ENCODE measurements at places on chromosomes 5 and 9. TPM values are rescaled to one million over a fixed set of nuclear protein-coding genes. Genes with fewer than 3 reads are reported as not detected.

PRRT1B gene
- not detected for total RNA-seq

DNA sequence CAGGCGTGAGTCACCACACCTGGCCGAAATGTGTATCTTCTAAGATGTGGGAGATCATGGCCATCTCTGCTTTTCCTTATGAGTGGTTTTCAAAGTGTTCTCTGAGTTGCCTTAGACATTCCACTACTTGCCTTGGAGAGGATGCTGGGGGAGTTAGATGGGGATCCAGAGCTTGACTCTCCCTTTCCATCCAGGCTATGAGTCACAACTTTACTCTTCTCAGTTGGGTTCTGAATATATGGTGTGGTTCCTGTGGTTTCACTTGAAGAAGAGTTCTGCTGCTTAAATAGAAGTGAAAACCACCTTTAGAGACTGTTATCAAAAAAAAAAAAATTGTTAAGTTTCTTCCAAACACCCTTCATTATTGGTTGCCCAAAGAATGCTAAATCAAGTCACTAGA, 217.6 kb downstream of the ZNF608 start:
- no peak for DNase-seq

- DNase-seq, result no peak
Observed at GRCh38 chr9:95029720-95030119, 287.8 kb downstream of the FANCC start.

DNA sequence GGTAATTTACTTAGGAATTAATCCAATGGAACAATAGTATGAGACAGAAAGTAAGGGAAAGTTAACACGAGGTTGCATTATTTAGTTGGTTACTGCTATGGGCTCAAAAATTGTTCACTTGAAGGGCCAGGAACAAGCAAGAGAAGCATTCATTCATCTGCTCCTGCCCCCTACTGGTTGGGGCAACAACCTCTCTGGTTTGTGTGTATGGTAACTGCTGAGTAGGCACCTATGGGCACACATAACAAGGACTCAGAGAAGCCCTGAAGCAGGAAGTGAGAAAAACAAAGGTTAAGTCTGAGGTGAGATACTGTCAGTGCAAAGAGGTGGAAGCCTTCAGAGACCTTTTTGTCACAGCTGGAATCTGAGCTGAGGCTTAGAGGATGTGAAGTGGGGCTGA, 34.4 kb upstream of the RANBP6 start:
- DNase-seq, result no peak

GRCh38 chr9:122172131-122172530, 12.4 kb downstream of the MORN5 start:
- no peak for DNase-seq

DNA sequence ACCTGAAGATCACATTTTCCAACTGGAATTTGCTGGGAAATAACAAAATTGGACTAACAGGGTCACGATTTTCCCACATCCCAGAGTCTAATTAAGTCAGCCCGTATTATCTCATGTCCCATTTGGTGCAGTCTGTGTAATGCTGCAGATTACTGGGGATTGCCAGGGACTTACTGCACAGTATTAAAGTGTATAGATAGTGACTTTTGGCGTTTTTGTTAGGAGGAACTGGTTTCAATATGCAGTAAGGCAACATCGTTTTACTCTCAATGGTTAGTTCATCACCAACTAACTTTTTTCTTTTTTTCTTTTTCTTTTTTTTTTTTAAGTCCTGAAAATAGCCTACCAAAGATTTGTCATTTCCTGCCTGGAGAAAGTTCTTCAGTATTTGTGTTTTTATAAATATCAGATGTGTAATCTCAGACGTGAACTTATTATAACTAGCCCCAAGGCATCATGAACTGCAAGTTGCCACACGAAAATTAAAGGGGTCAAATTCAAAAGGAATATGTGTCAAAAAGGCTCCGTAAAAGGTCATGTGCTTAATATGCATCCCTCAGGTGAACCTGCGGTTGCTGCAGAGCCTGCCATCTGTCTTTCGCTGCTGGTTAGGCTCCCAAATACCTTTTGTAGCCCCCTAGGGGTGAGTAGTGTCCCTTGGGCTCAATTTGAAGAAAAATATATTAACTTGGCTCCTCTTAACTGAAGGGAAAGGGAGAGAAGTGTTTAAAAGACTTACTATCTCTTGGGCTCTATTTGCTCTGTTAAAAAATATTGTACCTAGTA, 176.7 kb upstream of the ADAMTSL1 start:
- no peak for DNase-seq

- DNase-seq, result no peak
Observed at GRCh38 chr5:78377056-78377717, 16.8 kb downstream of the SCAMP1 start.

PCDHB4 gene
- total RNA-seq, result 2.3 TPM

- no peak for DNase-seq
Observed at GRCh38 chr5:90014420-90014819, 395.1 kb downstream of the CETN3 start.

DNA sequence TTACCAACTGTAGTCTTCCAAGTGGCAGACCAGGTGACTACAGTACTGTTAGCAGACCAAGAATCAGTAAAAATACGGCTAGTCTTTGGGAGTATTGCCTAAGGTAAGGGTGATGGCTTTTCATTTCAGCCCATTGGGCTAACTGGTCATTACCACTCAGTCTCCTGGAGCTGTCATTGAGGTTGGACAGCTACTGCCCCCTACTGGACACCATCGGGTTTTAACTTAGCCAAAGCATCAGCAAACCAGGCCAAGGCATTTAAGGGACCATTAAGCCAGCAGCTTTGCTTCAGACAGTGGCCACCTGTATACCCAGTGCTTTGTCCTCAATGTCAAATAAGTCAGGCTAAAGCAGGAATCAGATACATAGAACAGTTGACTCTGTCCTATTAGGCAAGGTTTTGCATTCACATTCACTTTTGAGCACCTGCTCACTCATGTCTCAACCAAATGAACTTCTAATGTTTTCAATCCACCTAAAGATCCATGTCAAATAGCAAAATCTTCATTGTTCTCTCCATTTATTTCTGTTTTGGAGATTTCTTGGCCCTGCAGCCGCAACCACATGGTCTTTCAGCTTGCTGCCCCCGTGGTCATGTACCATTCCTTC, 117.2 kb downstream of the INVS start:
- DNase-seq, result no peak

PCDHB11 gene
- 0.26 TPM for total RNA-seq

NR2F1-AS1 gene
- 1.6 TPM for total RNA-seq

FREM1 gene
- 0.09 TPM for total RNA-seq

DNA sequence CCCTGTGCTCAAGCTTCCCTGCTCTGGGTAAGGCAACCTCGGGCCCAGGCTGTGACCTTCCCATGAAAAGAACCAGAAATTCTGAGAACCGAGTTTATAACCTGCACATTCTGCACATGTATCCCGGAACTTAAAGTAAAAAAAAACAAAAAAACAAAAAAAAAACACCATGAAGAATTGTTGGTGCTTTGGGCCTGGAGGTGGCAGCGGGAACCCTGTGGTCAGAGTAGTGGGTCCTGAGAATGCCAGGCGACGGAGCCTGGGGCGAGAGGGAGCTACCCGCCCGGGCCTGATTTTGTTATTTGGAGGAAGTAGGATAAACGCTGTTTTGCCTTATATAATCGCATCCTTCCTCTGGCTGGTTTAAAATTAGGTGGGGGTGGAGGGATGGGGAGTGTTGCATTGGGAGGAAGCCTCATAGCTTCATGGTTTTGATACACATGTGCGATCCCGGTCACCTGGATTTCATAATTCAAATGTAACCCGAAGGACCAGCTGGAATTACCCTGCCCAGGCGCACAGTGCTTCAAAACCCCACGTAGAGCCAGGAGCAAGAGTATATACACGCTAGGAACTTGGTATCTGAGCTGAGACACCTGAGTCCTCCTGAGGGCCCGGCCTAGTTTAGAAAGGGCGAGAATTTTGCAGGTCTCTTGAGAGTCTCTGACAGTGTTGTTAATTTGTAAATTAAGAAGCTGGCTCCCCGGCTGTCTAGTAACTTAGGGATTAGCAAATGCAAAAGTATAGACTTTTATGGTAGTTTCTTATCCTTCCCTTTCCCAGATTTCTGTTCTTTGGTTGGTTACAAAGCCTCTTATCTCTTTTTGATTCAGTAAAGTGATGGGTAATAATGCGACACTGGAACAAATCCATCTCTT, 2.8 kb downstream of the MSX2 start:
- DNase-seq, result no peak

- no peak for DNase-seq
Observed at GRCh38 chr9:4297786-4298254, 2.0 kb downstream of the GLIS3 start.

SLC25A2 gene
- 0.95 TPM for total RNA-seq

- DNase-seq, result no peak
Observed at GRCh38 chr9:35258660-35259474, 97.1 kb downstream of the UNC13B start.

DNA sequence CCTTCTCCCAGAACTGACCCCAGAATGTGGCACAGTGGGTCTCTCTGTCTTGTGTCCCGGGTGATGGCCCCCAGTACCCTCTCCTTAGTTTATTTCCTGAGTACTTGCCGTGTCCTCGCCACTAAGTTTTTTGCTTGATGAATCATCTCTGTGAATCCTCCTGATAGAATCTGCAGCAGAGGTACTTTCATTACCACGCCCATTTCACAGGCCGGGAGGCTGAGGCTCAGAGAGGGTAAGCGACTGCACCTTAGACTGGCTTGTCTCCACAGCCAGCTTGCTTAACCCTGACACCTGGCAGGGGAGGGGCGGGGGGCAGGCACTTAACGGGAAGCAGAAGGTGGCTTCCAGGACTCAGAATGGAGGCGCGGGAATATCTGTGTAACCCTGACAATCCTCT, 7.9 kb upstream of the IER5L start:
- no peak for DNase-seq

ANKRD18A gene
- 1.9 TPM for total RNA-seq

DNA sequence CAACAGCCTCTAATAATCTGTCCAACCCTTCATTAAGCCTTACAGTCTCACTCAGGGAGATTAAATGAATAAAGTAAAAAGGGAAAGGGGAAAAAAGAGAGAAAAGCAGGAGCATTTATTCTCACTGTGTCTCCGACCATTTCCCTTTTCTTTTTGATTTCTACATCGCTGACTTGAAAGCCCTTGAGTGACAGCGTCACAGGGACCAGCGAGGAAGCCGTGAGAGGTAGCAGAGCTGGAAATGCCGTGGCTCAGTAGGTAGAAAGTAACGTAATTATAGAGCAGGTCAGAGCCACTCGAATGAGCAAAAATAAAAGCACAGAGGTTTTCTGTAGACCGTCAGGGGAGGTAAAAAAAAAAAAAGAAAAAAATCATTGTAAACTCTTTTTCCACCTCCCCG, 52.4 kb downstream of the ASS1 start:
- no peak for DNase-seq

DNA sequence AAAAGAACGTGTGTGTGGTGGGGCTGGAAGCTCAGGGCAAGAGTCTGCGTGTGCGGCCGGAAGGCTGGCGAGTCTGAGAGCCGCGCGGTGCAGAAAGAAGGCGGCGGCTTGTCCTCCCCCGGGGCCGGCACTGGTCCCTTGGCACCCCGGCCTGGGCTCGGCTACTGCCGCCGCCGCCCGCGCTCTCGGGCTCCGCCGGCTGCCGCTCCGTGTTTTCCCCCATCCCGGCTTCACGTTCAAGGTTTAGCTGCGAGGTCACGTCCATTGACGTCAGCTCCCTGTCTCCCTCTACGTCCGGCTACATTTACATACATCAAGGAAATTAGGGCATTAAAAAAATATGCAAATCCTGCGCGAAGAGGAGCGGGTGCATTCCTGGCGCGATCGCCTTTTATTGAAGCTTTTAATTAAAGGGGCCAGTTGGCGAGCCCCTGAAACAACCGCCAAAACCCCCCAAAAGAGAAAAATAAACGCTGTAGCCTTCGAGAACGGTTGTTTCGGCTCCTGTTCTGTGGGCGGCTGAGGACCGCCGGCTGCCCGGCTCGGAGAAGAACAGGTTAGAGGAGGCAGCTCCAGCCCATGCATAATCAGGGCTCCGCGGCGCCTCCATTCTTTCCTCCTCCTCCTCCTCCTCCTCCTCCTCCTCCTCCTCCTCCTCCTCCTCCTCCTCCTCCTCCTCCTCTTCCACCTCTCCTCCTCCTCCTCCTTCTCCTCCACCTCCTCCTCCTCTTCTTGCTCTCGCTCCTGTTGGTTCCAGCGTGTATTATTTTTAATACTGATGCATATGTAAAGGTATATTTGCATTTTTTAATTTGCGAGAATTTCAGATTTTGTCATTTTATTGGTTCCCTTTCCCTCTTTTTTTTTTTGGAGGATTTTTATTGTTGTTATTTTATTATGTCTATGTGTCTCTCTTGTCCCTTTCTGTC, 207.0 kb downstream of the MEF2C start:
- no peak for DNase-seq

- no peak for DNase-seq
Observed at GRCh38 chr9:113701774-113702755, 174.0 kb upstream of the ZNF618 start.

IL11RA gene
- total RNA-seq, result 12.9 TPM

ADCY2 gene
- 2.7 TPM for total RNA-seq

GRCh38 chr5:72692231-72692637, 124.2 kb upstream of the TNPO1 start:
- no peak for DNase-seq

- DNase-seq, result no peak
Observed at GRCh38 chr9:94780516-94780950, 54.0 kb downstream of the AOPEP start.

DNA sequence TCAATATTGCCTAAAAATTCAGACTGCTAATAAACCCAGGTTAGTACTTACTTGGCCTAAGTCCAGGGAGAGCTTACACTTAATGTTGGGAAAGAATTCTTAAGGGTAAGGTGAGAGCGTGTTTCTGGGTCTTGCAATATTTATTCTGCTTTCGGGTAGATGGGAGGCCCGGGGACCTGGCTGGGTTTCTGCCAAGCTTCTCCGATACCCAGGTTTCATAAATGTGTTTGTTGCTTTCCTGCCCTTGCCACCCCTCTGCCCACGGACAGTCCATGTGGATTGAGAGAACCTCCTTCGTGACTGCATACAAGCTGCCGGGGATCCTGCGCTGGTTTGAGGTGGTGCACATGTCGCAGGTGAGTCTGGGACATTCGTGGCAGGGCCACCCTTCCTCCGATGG, 48.4 kb upstream of the FOXI1 start:
- DNase-seq, result no peak

DNA sequence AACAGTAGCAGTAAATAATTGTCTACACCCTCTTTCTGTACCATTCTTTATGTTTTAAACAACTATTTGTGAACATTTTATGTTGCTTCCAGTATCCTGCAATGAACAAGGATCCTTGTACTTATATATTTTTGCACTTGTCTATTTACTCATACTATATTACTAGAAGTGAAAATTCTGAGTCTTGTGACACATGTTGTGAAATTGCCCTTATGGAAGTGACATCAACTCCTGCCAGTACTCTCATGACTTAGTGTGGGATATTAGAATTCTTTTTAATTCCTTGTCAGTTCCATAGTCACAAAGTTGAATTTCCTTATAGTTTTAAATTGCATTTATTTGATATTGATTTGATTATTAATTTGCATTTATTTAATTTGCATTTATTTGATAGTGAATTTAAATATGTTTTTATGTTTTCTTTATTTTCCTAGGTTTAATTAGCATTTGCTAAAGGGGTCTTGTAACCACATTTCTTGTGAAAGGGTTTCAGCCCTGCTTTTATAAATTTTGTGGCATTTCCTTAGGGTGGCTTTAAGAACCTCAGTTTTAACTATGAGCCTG, 27.7 kb downstream of the PARP8 start:
- DNase-seq, result no peak
